ENCODE measurements at places on chromosomes 13 and 19.

GRCh38 chr13:44407891-44408290 is 34.3 kb downstream of the SERP2 start:
- no peak for DNase-seq

- DNase-seq = no peak
These were observed 72.6 kb downstream of the SIPA1L3 start for GRCh38 chr19:37979547-37980082.

DNA sequence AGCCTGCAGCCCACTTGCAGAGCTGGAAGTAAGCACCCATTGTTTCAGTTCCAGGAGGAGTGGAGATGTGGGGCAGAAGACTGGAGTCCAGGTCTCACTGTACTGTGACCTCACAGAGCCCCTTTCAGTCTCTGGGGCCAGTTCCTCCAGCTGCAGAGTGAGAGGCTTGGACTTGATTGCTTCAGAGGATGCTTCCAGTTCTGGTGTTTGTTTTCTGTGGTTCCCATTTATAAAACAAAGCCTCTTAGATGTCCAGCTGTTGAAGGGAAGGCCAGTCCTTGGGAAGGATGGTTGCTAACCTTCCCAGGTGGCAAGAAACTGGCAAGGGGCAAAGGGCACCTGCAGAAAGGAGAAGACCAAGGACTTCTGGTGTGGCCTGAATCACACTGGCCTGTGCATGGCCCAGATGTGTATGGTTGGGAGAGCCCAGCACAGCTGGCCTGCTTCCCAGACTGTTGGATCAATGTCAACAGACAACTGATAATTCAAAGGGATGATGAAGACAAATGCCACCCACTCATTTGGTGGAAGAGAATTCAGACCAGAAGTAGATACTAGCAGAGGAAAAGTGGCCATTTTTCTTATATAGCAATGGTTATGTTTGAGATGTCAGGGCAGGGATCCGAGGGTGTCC is 218.5 kb downstream of the ZNF536 start:
- DNase-seq = no peak

DNA sequence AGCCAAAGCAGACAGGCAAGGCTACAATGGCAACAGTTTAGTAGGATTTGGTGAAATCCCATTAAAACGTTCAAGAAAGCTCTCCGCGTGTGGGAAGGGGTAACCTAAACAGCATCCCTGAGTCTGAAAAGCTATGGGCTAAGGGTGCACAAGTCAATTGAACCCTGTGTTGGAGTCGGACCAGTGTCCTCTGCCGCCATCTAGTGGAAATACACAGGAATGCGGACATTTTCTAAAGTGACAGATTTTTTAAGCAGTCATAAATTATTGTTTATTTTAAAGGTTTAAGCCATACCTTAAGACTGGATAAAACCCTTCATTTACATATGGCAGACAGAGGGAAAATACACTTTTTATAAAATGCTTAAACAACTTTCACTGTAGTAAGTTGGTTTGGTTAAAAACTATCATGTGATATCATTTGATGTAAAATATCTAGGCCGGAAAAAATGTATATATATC is 26.5 kb upstream of the LSM14A start:
- DNase-seq = peak; percentile 71

- DNase-seq = peak; percentile 9
These were observed 13.2 kb downstream of the NUCB1 start for GRCh38 chr19:48913114-48913889.

DNA sequence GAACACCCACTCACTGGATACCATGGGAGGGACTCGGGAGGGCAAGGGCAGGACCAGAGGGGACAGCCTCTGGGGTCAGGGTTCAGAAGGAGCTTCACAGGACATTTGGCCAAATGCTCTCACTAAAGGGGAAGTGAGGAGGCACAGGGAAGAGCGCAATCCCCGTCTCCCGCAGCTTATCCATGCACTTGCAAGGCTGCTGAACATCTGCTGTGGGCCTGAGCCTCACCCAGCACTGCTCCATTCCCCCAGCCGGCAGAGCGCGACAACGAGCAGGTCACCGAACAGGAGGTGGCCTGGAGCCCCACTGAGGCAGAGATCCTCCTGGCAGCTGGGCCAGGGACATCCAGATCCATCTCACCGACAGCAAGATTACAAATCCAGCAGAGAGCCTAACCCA is 23.3 kb downstream of the ELAVL1 start:
- DNase-seq = no peak

GRCh38 chr13:85728811-85729210 is 70.4 kb downstream of the SLITRK6 start:
- DNase-seq = no peak
